RWPE1 (cell line): ENCODE measurements at places on chromosomes 11 and 22.

DNA sequence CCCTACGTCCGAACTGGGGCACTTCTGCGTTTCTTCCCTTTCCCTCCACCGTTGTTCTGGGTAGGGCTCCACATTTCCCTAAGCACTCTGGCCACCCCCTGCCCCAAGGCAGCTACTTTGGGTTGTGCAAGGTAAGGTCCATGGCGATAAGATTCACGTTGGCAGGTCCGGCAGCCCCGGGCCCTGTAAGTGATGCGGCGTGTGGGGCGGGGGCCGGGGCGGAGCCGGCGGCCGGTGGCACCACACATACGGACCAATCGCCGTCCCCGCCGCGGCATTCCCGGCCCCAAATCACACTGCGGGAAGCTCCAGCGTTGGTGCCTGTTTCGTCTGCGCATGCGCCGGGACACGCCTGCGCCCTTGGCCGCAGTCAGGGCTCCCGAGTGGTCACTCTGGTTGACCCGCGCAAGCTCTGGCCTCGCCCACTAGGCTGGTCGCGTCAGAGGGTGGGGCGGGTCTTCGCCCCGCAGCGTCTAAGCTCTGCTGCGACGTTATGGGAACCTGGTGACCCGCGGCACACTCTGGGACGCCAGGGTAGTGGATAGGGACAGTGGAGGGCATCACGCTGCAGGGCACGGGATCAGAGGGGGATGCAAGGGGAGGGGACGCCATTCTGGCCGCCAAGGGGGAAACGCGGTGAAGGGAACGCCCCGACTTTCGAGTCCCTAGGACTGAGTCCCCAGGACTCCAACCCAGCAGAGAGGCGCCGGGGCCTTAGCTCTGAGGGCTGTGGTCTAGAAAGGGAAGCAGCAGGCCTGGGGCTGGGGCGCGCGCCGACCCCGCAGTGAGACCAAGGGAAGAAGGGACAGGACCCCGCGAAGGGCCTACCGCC is 1.6 kb downstream of the FADS1 start:
- peak; percentile 87 for DNase-seq

- no peak for DNase-seq
Observed at GRCh38 chr22:43042101-43042780, 27.3 kb upstream of the PACSIN2 start.

DNA sequence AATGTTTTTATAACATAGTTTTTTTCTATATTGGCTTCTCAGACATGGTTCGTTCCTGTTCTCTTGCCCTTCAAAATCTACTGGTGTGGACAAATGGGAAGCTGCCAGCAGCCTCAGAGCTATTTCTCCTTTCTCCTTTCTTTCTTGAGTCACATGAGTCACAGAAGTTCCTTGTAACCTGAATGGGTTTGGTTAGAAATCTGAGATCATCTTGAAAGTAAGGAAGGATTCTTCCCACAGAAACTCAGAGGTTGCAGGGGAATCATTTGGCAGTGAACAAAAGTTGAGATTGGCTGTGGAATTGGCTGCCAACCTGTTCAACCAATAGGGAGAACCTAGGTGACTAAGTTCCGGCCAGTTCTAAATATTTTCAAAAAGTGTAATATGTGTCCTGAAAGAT is 12.5 kb downstream of the PLET1 start:
- no peak for DNase-seq

GRCh38 chr11:77752516-77752915 is 68.0 kb downstream of the RSF1 start:
- DNase-seq = no peak
